ENCODE measurements at places on chromosomes 5 and 9. TPM values are rescaled to one million over a fixed set of nuclear protein-coding genes. Genes with fewer than 3 reads are reported as not detected.

Gene SPATA31E1
- not detected for total RNA-seq

GRCh38 chr5:128701301-128701700 lies 163.3 kb upstream of the FBN2 start:
- no peak for DNase-seq

DNA sequence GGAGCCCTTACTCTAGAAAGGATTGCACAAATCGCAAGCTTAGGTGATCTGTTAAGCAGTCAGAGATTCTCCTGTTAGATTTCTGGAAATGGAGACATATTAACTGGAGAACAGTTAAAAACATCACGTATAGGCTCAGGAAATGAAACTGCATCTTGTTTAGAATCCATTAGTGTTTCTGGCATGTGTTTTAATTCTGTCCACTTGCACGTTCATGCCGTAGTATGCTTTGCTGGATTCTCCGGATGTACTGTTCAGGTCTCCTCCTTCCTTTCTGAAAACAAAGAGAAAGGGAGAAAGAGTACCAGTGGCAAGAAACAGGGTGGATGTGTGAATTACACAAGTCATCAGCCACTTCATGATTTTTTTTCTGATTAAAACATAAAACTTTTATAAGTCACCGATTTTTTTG lies 2.5 kb upstream of the RGMB start:
- DNase-seq, result no peak

Gene GARIN3
- not detected for total RNA-seq

Gene MBLAC2
- total RNA-seq, result 4.1 TPM

Gene PDLIM4
- 94.7 TPM for total RNA-seq

DNA sequence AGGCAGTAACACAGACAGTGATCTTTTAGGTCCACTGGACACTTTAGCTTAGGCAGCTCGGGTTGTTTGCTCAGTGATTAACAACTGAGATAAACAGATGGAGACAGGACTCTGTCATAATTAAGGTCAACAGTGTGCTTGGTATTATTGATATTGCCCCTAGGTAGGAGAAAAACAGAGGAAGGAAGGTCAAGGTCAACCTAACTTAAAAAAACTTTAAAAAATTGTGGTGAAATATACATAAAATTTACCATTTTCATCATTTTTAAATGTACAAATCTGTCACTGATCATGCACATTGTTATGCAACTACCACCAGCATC lies 2.1 kb upstream of the HSPA4 start:
- no peak for DNase-seq

- DNase-seq, result no peak
Observed at GRCh38 chr9:75715360-75715759, 175.1 kb upstream of the PCSK5 start.

DNA sequence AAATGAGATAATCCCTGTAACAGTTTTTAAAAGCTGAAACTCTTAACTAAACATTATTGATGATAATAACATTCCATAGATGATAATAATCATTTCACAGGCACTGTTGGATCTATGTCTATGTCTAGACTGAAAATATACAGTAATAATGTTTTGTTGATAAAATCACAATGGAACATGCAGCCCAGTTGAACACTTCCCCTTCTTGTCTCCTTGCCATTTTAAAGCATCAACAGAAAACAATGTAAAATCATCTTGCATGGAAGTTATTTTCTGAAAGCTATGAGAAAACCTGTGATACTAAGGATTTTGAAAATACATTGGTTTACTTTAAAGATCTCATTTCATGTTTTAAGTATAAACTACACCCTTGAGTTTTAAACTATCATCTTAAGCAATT lies 1.9 kb downstream of the GAPT start:
- no peak for DNase-seq

Gene CCDC192
- total RNA-seq, result not detected

- no peak for DNase-seq
Observed at GRCh38 chr5:137122558-137122957, 376.6 kb downstream of the SPOCK1 start.

DNA sequence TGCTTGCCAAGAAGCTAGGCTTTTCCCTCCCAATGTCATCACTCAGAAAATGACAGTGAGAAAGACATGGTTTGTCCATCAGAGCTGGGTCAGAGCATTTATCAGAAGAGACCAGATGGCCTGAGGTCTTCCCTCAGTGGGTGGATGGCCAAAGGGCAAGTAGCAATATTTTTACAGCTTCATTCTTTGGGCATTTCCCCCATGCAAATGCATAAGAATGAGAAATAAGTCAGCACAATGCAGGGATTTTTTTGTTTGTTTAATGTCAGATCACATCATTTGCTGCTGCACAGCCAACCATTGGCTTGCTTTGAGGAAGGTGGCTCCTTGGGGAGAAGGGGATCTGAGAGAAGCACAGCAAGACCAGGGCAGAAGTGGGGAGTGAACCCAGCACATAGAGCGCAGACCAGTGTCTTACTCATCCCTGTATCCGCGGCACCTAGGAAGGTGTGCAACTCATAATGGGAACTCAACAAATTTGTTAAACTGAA lies 209.6 kb downstream of the SEMA6A start:
- no peak for DNase-seq

Gene SECISBP2
- 25.7 TPM for total RNA-seq

Gene BTNL8
- not detected for total RNA-seq

DNA sequence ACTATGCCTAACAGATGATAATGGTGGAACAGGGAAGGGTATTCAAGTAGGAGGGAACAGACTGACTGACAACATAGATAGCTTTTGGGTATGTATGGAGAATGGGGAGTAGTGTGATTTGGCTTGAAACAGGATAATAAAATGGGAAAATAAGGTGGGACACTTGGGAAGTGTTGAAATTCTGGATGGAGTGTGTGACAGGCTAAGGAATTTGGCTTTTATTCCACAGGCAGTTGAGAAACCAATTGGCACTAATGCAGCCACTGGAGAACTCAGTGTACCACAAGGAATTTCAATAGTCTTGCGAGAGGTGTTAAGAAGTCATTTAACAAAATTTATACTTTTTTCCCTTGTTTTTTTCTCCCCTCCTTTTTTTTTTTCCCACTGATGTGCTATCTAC lies 153.5 kb upstream of the ELAVL2 start:
- no peak for DNase-seq

DNA sequence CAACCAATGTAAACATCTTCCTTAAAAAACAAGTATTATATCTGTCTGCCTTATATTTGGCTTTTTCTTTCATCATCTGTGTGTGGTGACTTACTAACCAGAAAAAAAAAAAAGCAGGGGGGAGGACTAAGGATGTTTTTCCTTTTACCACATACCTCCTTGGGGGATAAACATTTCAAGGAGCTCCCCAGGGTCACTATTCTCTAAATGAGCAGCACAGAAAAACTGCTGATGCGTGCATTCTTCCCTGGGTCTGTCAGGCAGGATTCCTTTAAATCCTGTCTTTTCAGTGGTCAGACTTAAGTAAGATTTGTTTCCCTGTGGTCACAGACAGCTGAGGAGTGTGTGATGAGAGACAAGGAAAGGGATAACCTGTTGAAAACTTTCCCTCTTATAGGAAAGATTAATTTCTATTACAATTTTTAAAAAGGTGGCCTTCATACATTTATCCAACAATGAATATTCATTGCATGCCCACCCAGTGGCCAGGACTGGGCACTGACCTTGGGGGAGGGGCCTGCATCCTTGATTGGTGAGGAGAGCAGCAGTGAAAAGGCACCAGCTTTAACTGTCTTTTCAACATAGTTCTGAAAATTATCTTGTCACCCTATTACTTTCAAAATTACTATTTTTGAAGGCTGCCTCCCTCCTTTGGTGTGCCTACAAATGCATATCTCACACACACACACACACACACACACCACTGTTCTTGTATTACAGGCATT lies 123.1 kb downstream of the TLE4 start:
- DNase-seq, result peak; percentile 13

- DNase-seq, result peak; percentile 11
Observed at GRCh38 chr5:31531543-31531887, 378 bp downstream of the DROSHA start.

GRCh38 chr9:137762414-137763061 lies 115.0 kb upstream of the CACNA1B start:
- DNase-seq, result no peak

- no peak for DNase-seq
Observed at GRCh38 chr5:173065155-173065554, 9.0 kb downstream of the CREBRF start.

Gene C8G
- total RNA-seq, result 1.2 TPM

DNA sequence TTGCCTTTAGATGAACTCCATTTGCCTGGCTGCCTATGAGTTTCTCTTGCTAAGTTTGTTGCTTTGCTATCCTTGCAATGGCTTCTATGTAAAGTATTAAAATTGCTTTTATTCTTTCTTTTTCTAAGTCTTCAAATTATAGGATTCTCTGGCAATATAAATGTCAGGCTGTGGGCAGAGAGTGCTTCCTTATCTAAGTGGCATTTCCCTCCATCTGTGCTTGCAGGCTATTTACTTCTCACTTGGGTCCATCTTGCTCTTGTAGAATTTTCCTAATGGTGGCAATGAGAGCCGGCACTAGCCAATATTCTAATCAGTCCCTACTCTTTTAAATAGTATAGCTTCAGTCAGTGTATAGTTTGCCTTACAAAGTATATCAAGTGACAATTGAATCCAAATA lies 63.3 kb downstream of the FAM174A start:
- no peak for DNase-seq

Gene C5orf52
- total RNA-seq, result not detected

GRCh38 chr9:21324047-21324446 lies 11.2 kb downstream of the KLHL9 start:
- no peak for DNase-seq

DNA sequence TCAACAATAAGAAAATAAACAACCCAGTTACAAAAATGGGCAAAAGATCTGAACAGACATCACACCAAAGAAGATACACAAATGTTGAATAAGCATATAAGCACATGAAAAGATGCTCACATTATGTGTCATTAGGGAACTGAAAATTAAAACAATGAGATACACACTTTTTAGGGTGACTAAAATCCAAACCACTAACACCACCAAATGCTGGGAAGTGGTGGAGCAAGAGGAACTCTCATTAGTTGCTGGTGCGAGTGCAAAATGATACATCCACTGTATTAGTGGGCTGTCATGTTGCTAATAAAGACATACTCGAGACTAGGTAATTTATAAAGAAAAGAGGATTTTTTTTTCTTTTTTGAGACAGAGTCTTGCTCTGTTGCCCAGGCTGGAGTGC lies 329.1 kb downstream of the TMEM38B start:
- DNase-seq, result no peak

Gene PCDHA6
- 5.4 TPM for total RNA-seq

Gene FRRS1L
- total RNA-seq, result not detected

DNA sequence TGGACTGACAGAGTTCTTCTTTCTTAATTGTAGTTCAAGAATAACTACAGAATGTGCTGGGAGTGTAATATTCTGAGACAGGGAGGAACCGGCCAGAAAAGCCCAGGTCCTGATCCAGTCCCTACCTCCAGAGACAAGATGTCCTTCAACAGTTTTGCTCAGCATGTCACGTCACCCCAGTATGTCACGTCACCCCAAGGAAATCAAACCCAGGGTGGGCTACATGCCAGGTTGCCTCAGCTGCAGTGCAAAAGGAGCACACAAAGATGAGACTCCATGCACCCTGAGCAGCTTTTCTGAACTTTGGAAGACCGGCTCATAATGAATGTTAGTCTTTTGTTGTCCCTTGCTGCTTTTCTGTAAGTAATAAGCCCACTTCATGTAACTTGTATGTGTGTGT lies 25.9 kb upstream of the NIPAL4 start:
- DNase-seq, result no peak

GRCh38 chr5:105956456-105957196 lies 1714.1 kb downstream of the EFNA5 start:
- no peak for DNase-seq

DNA sequence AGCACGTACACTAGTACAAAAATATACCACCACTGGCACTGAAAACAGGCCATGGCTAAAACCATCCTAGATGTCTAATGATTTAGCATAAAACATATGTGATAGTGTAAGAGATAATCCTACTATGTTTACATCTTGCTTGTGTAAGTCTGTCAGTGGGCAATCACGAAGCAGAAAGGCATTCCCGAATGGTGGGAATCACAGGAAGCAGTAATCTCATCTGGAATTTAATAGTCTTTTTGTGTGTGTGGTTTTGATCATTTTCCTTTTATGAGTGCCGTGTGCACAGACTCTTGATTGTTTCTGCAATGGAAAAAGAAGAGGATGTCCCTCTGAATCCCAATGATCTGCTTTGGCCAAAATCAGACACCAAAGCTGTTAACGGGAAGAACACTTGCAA lies 200.5 kb downstream of the EBF1 start:
- DNase-seq, result no peak

GRCh38 chr9:5988265-5988664 lies 27.2 kb downstream of the RANBP6 start:
- DNase-seq, result no peak

DNA sequence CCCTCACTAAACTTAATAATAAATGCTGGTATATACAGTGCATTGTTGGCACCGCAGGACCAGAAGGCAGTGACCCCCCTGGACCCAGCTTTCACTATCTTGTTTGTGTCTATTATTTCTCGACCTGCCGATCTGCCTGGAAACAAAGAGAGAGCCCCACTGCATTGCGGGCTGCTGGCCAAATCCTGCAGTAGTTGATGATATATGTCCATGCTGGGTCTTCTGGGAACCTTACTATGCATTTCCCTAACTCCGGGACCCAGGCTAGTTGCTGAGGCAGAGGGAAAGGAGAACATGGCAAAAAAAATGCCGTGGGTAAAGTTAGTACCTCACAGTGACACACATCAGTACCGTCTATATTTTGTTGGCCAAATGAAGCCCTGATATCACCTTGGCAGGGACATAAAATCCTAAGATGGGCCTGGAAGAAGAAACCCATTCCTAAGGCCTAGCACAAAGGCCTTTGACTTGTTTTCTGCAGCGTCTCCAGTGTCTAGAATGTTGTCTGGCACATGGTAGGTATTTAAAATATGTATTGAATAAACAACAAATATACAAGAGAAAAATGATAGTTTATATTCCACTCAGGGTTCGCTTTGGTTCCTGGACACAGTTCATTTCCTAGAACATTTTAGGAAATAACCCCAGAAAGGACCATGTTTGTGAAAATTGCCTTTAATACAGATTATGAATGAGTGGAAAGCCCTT lies 46.1 kb downstream of the NMUR2 start:
- no peak for DNase-seq

GRCh38 chr9:18910435-18910834 lies 122.6 kb downstream of the SAXO1 start:
- DNase-seq, result no peak

Gene GRAMD2B
- 10.4 TPM for total RNA-seq

GRCh38 chr9:4979239-4979638 lies 5.8 kb upstream of the JAK2 start:
- no peak for DNase-seq

GRCh38 chr9:97411440-97411788 lies 482 bp upstream of the TDRD7 start:
- DNase-seq, result no peak

All from Daoy (cell line).